Parietal lobe (tissue), 2 donors: ENCODE measurements at places on chromosomes 7 and 10. TPM values are rescaled to one million over a fixed set of nuclear protein-coding genes. Genes with fewer than 3 reads are reported as not detected.

The SLC18A3 gene
- total RNA-seq, result not detected

The ELFN1 gene
- total RNA-seq, result 11.0 TPM

The TMEM213 gene
- total RNA-seq, result not detected

The MUC12 gene
- total RNA-seq, result not detected

The ELOVL3 gene
- total RNA-seq, result not detected

The EPO gene
- total RNA-seq, result not detected
